Naive thymus-derived CD8-positive, alpha-beta T cell (primary cell): ENCODE measurements at places on chromosomes 6 and 20. TPM values are rescaled to one million over a fixed set of nuclear protein-coding genes. Genes with fewer than 3 reads are reported as not detected.
A peak's percentile ranks its signal among the peaks of the same experiment; 100 is the strongest.

GRCh38 chr20:49747707-49748524 lies 34.2 kb upstream of the B4GALT5 start:
- DNase-seq = no peak

DNA sequence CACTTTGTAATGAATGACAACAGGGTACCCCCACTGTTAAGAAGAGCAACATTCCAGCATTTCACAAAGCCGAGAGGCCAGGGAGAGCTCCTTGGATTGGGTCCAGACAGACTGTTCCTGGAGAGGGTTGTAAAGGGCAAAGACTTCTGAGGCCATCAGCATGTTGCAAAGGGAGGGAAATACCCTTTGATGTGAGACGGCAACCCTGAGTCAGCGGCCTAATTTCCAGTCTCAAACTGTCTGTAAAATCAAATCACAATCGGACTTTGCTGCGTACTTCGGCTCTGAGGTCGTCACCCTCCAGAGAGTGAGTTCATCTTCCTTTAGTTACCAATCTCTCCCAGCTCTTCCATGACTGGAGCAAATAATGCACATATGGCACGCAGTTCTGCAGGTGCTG lies 101.0 kb upstream of the DTNBP1 start:
- no peak for DNase-seq

DNA sequence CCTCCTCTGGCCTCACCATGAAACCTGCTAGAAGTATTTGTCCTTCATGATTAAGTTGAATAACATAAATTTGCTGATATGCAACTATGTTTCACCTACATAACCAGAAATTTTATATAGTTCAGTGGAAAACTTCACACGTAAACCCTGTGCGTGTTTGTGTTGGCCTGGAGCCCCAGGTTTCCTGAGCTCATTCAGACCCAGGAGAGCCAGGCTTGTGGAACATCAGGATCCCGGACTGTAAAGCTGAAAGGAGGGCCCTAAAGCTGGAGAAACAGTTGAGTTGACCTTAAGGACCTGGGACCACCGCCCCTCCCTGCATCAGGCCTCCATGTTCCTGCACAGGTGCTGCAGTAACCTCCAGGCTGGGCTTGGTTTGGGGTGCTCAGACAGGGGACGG lies 3.1 kb upstream of the SPATS1 start:
- no peak for DNase-seq

DNA sequence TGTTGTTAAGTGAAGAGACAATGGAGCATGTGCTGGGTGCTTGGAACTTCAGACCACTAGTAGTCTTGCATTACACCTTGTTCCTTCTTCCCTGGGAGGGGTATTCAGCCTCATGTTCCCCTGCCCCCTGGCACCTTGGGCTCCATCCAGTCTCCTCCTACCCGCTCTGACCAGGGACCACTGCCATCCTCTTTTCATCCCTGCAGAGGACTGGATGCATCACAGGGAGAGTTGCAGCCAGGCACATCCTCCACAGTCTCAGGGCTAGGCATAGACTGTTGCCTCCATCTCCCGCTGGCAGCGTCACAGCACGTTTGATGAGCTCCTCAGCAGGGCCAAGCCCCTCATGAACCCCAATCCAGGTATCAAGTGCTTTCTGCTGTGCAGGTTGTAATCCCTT lies 1.3 kb upstream of the TAAR8 start:
- DNase-seq = no peak

GRCh38 chr6:1039191-1039590 lies 272.7 kb upstream of the FOXQ1 start:
- DNase-seq = no peak

SEMG1 gene
- polyA plus RNA-seq = not detected

PPIL6 gene
- 0.25 TPM for polyA plus RNA-seq

GRCh38 chr6:16623731-16624130 lies 137.5 kb downstream of the ATXN1 start:
- DNase-seq = no peak

DNA sequence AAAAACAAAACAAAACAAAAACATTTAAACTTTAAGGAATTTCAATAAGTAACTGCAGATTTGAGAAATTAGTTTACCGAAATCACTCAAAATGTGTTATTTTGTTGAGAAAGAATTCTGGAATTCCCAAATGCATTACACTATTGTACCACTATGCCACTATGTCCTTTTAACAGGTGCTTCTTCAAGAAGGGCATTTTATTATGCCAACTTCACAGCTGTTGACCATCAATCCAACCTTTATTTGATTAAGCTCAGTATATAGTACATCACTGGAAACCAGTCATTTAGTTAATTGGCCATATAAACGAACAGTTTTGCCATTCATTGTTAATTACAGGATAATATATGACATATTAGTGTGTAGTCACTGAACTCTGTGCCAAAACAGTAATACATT lies 221.7 kb downstream of the ARHGAP18 start:
- no peak for DNase-seq

GRCh38 chr6:118897386-118897785 lies 3.4 kb downstream of the ASF1A start:
- DNase-seq = no peak

GRCh38 chr20:16808796-16809195 lies 60.6 kb downstream of the OTOR start:
- no peak for DNase-seq

DNA sequence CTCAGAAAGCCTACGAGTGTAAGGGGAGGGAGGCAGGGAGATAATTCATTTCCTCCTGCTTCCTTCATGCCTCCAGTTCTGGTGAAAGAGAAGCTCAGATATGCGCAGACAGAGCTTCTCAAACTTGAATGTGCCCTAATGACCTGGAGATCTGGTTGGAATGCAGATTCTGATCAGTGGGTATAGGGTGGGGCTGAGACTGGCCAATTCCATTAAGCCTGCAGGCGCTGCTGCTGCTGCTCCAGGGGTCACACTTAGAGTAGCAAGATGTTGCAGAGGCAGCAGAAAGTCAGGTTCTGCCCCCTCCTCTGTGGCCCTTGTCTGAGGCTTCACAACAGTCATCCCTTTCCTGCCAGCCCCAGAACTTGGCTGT lies 161.0 kb downstream of the DHX35 start:
- DNase-seq = no peak

CGA gene
- not detected for polyA plus RNA-seq

DNA sequence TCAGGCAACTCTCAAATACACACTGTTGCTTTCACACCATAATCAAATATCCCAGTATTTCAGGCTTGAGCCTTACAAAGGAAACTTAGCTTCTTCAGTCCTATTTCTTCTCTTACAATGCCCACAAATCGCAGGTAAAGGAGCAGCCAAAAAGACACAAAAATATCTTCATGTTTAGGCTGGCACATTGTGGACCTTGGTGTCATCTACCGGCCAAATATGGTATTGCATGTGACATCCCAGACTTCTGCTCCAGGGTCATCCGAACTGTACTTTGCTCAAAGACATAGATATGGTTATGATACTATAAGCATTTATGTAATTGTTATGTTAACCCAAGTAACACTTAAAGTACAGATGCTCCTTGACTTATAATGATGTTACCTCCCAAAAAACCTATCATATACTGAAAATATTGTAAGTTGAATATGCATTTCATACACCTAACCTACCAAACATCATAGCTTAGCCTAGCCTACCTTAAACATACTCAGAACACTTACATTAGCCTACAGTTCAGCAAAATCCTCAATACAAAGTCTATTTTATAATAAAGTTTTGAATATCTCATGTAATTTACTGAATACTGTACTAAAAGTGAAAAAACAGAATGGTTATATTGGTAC lies 4.6 kb downstream of the OR2H2 start:
- peak; percentile 72 for DNase-seq

LPA gene
- polyA plus RNA-seq = not detected

DNA sequence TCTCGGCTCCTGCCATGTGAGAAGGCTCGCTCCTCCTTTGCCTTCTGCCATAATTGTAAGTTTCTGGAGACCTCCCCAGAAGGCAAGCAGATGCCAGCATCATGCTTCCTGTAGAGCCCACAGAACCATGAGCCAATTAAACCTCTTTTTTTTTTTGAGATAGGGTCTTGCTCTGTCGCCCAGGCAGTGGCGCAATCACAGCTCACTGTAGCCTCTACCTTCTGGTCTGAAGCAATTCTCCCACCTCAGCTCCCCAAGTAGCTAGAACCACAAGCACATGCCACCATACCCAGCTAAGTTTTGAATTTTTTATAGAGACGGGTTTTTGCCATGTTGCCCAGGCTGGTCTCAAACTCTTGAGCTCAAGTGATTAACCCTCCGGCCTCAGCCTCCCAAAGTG lies 28.6 kb downstream of the RING1 start:
- no peak for DNase-seq

CYP39A1 gene
- polyA plus RNA-seq = not detected

DNA sequence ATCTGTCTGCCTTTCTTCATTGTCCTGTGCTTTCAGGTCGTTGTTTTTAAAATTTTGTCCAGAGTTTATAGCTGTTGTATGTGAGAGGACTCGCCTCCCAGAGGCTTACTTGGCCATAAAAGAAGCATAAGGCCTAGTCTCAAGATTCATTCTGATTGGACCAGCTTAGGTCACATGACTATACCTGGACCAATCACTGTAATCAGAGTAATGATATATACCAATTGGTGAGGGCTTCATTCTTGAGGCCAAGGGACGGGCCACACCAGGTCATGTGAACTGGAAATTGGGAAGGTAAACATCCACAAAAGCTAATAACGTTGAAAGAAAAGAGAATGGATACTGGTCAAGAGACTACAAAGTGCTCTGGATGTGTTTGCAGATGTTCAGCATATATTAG lies 141.4 kb upstream of the SULF2 start:
- DNase-seq = no peak

POM121L2 gene
- polyA plus RNA-seq = not detected

DNA sequence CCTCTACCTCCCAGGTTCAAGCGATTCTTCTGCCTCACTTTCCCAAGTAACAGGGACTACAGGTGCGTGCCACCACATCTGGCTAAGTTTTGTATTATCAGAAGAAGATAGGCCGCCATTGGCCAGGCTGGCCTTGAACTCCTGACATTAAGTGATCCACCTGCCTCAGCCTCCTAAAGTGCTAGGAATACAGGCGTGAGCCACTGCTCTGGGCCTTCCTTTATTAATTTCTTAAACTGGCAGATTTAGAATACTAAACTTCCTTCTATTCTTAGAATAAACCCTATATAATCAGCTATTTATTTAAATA lies 86.6 kb downstream of the HFE start:
- DNase-seq = no peak

GNAS-AS1 gene
- polyA plus RNA-seq = not detected

GRCh38 chr6:18595774-18596530 lies 208.8 kb downstream of the RNF144B start:
- no peak for DNase-seq

GRCh38 chr20:59211208-59211765 lies 47.7 kb downstream of the ZNF831 start:
- no peak for DNase-seq

SYNDIG1 gene
- not detected for polyA plus RNA-seq

DNA sequence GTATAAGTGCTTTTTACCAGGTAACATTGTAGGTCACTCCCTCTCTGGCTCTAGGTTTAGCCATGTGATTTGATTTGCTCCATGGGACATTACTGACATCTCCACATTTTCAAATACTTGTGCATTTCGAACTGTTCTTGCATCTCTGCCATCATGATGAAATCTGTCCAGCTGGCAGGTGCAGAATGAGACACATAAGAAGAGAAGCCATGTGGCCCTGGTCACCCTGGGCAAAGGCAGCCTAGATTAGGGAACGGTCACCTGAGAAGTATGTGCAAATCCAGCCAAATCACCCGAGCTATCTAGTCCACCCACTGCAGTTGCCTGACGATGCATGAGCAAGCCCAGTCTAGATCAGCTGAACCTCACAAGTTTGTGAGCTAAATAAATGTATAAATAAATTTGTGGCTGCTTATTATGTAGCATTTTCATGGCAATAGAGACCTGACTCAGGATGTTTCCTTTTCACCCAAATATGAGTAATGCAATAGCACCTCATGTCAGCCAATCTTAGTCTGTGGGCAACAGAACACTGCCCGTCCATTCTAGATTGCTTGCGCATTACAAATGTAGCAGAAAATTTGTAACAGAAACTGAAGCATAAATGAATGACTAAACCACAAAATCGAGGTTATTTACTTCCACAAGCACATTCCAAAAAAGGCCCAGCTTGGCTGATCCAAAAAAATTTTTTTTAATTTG lies 115.2 kb downstream of the PAK5 start:
- DNase-seq = no peak

DNA sequence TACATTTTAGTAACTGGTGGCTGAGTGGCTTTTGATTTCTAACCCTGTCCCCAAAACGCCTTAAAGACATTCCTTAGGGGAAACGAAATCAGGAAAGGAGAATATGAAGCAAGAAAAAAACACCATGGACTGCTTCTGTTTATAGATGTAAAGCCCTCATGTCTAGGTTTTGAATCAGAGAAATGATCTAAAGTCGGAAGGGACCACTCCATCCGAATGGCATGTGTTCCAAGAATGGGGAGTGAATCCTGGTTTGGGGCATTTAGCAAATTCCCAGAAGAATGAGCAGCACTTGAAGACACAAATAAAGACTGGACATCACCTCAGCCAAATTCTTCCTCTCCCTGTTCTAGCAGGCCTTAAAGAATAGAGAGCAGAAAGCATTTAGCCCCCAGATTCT lies 65.6 kb downstream of the CAP2 start:
- no peak for DNase-seq

DNA sequence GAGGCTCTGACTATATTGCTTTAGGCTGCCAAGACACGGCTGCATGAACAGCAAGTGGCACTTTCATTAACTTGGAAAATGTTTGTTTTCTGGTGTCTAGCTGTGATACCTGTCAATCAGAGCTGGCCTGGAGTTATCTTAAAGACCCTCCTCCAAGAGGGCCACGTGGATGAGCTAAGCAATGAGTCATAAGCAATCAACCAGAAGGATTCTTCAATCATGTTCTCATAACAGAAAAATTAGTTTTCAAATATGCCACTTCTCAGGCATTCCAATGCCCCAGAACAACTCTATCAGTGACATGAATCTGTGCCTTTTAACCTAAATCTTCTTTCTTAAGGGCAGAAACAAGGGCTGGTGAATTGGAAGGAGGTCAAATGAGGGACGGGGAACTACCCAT lies 283.0 kb downstream of the HTR1B start:
- DNase-seq = no peak

GRCh38 chr20:62165762-62166399 lies 16.9 kb upstream of the MTG2 start:
- DNase-seq = no peak

PARD6B gene
- 0.49 TPM for polyA plus RNA-seq

DNA sequence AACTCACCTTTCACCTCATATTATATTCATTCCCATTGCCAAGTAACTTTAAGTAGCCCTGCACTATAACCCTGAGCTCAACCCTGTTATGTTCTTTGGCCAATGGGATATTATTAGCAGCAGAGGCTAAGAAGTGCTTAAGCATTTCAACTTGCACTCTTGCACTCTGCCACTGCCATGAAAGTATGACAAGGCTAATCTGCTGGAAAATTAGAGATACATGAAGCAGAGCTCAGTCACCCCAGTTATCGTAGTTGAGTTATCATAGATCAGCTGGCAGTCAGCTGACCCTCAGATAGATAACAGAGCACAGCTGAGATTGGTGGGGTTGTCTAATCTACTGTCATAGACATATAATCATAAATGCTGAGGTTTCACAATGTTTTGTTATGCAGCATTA lies 209.4 kb upstream of the RUNX2 start:
- no peak for DNase-seq

PEX7 gene
- 4.6 TPM for polyA plus RNA-seq
